ENCODE measurements at places on chromosomes 3 and 15. TPM values are rescaled to one million over a fixed set of nuclear protein-coding genes. Genes with fewer than 3 reads are reported as not detected.

SPESP1 gene
- 3.0 TPM for total RNA-seq

SHC4 gene
- not detected for total RNA-seq

SCAMP5 gene
- 4.4 TPM for total RNA-seq

DNA sequence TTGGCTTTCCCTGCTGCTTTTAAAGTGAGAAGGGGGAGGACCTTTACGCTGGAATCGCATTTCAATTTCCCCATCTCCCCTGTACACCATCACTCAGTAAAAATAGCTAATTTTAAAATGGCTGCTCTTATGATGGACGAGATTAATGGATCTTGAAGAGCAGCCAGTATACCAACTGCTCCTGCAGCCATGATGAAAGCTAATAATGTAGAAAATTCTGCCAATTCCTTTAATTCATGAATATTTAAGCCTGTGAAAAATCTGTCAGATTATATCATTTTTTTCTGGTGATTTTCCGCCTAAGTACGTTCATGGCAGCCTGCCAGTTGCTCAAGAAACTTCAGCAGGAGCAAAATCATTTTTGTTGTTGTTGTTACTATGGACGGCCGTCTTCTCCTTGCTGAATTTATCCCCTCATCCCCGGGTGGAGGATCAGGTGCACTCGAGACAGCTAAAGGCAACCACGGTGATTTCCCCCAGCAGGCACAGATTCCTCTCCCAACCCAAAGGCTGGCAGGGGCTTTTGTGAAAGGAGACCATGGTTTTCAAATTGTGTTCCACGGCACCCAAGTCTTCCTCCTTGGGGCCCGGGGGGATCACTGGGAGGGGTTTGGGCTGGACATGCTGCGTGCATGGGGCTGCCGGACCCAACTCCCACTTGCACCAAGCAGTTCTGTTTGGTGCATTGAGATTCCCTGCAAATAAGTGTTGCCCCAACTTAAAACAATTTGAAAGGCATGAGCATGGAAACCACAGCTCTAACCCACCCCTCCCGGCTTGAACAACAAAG lies 289.6 kb downstream of the UACA start:
- no peaks in the 10 kb centered on the region for H3K36me3 ChIP-seq
- DNase-seq: peak; percentile 38
- no peaks in the 10 kb centered on the region for H3K27me3 ChIP-seq
- H3K27ac ChIP-seq: peak overlapping the region; percentile 88

- no peak for DNase-seq
- H3K4me3 ChIP-seq: no peak overlapping the region
- no peaks in the 10 kb centered on the region for H3K4me1 ChIP-seq
- no peaks in the 10 kb centered on the region for H3K36me3 ChIP-seq
- no peaks in the 10 kb centered on the region for H3K27me3 ChIP-seq
Measured at GRCh38 chr3:158279609-158280008, 169.7 kb downstream of the RSRC1 start.

- H3K4me1 ChIP-seq: no peaks in the 10 kb centered on the region
- H3K27ac ChIP-seq: no peak overlapping the region
- DNase-seq: peak; percentile 24
- no peaks in the 10 kb centered on the region for H3K36me3 ChIP-seq
- no peaks in the 10 kb centered on the region for H3K27me3 ChIP-seq
Measured at GRCh38 chr15:101795455-101795854, 7.9 kb upstream of the OR4F6 start.

WDR93 gene
- not detected for total RNA-seq

APPL1 gene
- 29.7 TPM for total RNA-seq

DNA sequence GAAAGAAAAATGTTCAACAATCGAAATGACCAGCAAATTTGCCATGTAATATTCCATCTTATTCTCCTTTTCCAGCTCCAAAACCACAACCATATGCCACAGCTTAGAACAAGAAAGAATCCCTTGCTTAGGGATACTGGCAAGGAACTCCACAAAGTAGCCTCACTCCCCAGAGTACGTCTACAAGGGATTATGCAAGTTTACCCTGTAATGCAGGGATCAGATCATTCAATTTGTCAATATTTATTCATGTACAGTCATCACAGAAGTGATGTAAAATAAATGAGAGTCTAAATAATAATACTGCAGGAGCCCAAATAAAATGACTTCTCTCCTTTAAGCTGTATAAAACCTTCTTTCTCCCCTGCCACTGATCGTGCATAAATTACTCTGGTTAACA lies 23.5 kb upstream of the MYO1E start:
- H3K4me3 ChIP-seq: no peak overlapping the region
- no peak overlapping the region for H3K27ac ChIP-seq
- no peaks in the 10 kb centered on the region for H3K4me1 ChIP-seq

TRAT1 gene
- total RNA-seq: not detected

- no peak overlapping the region for H3K27ac ChIP-seq
- peaks cover 73% of the 10 kb centered on the region for H3K4me1 ChIP-seq
- H3K4me3 ChIP-seq: no peak overlapping the region
- no peaks in the 10 kb centered on the region for H3K36me3 ChIP-seq
- DNase-seq: no peak
- no peaks in the 10 kb centered on the region for H3K27me3 ChIP-seq
Measured at GRCh38 chr3:159859424-159859823, 129.2 kb upstream of the IL12A start.

GRCh38 chr3:31522152-31522551 lies 10.6 kb upstream of the STT3B start:
- peaks cover 4% of the 10 kb centered on the region for H3K4me1 ChIP-seq
- H3K27ac ChIP-seq: no peak overlapping the region
- no peaks in the 10 kb centered on the region for H3K36me3 ChIP-seq
- H3K4me3 ChIP-seq: no peak overlapping the region
- DNase-seq: no peak
- H3K27me3 ChIP-seq: peaks cover 5% of the 10 kb centered on the region
